Fibroblast of skin of left quadriceps (primary cell): ENCODE measurements at places on chromosomes 6 and 20.
A peak's percentile ranks its signal among the peaks of the same experiment; 100 is the strongest.

DNA sequence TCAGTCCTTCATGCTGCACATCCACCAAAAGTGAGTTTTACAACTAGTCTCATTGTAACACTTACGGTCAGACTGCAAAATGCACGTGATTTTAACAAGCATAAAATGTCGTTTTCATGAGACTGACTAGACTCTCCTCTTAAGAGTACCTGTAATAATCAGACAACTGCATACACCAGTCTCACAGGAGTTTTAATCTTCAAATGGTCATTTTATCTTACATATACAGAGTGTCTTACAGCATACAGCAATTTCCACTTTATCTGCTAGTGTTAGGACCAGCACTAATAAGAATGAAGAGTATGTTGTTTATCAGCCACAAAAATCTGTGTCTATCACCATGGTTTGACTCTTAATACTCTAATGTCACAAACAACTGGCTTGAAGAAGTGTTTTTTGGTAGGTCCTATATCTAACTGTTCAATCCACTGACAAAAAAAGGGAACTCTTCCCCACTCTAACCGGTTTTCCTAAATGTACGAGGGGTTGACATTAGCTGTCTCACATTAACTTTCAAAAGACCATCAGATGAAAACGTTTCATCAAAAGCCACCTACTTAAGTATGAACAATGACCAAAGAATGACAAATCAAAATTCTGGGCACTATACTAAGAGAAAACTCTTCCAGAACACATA, 1.5 kb upstream of the ASF1A start:
- DNase-seq = no peak

- no peak for DNase-seq
Measured at GRCh38 chr20:50532221-50532620, 22.0 kb downstream of the PTPN1 start.

- DNase-seq = no peak
Measured at GRCh38 chr20:37759052-37759553, 65.3 kb downstream of the CTNNBL1 start.

DNA sequence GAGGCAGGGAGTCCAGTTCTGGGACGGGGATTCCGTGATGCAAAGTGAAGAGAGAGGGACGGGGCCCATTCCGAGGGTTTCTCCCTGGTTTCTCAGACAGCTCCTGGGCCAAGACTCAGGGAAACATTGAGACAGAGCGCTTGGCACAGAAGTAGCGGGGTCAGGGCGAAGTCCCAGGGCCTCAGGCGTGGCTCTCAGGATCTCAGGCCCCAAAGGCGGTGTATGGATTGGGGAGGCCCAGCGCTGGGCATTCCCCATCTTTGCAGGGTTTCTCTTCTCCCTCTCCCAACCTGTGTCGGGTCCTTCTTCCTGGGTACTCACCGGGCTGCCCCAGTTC, 35.9 kb upstream of the HLA-G start:
- no peak for DNase-seq

- peak; percentile 86 for DNase-seq
Measured at GRCh38 chr6:73236144-73236750, 11.0 kb upstream of the KHDC1L start.

GRCh38 chr20:25992146-25992545, 295.5 kb upstream of the ZNF337 start:
- no peak for DNase-seq

DNA sequence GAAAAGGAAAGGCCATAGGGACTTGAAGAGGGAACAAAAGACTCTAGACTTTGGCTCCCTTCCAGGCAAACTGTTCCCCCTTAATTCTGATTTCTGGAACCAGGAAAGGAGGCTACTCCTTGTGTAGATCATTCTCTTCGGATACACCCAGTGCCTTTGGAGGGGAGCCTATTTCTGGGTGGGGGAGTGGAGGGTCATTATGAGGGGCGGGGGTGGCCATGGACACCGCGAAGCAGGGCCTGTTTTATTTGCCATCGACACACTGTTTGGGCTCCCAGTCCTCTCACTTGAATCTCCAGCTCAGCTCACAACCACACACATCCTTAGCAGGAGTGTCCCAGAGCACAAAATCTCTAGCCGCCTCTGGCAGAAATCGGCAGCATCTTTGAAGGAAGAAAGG, 132.3 kb downstream of the PXDC1 start:
- no peak for DNase-seq

DNA sequence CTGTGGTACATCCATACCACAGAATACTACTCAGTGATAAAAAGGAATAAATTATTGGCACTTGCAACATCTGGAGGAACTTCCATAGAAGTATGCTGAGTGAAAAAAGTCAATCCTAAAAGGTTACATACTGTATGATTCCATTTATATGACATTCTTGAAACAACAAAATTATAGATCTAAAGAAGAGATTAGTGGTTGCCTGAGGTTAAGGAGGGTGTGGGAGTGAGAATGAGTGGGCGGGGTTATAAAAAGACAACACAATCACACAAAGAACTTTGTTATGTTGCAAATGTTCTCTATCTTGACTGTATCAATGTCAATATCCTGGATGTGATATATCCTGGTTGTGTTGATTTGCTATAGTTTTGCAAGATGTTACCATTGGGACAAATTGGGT, 21.2 kb downstream of the SNRPB start:
- DNase-seq = no peak

DNA sequence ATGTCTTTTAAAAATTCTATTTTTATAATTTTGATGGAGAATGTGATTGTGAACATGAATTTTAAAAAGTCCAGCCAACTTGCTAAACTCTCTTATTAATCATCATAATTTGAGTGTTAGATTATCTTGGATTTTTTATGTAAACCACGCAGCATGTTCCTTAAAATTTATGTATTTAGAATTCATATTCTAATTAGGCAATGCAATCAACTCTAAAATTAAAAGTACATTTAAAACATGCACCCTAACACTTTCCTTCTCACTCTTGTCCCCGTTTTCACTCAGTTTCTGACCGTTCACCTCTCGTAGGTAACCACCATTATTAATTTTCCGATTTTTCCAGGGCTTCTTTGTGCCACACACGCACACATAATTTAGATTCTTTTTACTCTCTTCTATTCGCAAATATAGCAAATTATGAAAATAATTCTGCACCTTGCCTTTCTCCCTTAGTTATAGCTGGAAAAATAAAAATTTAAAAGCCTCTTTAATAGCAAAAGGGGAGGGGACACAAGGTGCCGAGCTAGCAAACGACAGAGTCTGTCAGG, 329 bp upstream of the ZKSCAN3 start:
- no peak for DNase-seq

DNA sequence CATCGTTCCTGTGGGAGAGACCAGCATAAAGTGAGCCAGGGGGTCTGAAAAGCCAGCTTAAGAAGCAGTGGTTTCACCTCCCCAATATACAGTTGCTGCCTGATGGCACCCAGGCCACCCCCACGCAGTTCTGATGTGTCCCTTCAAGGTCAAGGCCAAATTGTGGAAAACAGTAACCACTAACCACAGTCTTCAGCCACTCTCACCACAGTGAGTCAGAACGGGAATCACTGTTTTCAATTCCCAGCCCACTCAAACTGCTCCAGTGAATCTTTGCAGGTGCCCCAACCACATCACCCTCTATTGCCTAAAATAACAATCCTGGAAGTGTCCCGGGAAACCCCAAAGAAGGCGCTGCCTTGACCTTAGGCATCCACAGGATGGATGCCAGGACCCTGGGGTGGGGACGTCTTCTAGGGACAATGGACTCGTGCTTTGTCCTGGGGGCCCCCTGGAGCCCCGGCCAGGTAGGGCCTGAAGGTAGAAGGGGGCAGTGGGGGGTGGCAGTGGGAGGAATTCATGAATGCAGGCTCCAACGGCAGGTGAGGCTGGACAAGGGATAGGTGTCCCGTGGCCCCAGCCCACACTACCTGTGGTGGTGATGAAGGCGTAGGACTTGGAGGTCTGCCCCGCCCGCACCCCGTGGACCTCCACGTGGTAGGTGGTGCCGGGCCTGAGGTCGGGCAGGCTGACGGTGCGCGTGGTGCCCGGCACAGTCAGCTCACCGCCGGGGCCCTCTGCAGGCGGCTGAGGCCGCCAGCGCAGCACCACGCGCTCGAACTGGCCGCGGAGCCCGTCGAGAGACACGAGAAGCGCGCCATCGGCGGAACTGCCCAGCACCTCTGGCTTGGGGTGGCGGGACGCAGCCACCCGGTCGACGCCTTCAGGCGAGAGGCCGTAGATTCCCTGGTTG, 22.2 kb downstream of the TNXB start:
- peak; percentile 13 for DNase-seq

GRCh38 chr6:6003621-6004366, 2.9 kb downstream of the NRN1 start:
- no peak for DNase-seq

DNA sequence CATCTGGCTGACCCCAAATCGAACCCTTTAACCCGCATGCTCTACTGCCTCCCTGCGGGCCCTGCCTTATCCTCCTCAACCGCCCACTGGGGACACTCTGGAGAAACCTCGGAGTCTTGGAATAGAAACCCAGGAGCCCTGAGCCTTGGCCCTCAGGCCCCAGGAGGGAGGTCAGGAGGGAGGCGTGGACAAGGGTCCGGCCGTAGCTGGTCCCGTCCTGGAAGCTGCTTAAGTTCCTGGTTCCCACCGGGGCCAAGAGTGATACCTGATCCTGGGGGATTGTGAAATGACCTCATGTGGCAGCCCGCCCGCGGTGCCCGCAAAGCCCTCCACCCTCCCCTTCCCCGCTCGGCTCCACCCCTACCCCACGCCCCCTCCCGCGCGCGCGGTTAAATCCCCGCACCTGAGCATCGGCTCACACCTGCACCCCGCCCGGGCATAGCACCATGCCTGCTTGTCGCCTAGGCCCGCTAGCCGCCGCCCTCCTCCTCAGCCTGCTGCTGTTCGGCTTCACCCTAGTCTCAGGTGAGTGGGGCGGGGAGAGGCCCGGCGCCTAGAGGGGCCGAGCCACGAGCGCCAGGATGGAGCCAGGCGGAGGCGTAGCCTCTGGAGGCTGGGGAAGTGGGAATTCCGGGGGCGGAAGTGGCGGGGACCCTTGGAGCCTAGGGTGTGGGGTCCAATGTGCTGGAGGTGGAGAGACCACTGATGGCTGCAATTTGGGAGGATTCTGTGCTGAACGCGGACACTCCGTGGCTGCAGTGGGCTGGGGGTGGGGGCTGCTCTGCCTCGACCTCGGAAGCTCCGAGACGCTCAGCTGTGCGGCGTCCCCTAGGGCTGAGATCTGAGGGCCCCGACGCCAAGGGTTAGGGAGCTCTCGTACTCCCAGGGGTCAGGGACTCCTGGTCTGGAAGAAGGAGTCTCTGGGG, at the start of gene WFDC2:
TSS of gene WFDC2 (plus strand) at position 418 of the 926 bp plus-strand sequence. CDS start at position 447, 29 bp downstream.
- no peak for DNase-seq

DNA sequence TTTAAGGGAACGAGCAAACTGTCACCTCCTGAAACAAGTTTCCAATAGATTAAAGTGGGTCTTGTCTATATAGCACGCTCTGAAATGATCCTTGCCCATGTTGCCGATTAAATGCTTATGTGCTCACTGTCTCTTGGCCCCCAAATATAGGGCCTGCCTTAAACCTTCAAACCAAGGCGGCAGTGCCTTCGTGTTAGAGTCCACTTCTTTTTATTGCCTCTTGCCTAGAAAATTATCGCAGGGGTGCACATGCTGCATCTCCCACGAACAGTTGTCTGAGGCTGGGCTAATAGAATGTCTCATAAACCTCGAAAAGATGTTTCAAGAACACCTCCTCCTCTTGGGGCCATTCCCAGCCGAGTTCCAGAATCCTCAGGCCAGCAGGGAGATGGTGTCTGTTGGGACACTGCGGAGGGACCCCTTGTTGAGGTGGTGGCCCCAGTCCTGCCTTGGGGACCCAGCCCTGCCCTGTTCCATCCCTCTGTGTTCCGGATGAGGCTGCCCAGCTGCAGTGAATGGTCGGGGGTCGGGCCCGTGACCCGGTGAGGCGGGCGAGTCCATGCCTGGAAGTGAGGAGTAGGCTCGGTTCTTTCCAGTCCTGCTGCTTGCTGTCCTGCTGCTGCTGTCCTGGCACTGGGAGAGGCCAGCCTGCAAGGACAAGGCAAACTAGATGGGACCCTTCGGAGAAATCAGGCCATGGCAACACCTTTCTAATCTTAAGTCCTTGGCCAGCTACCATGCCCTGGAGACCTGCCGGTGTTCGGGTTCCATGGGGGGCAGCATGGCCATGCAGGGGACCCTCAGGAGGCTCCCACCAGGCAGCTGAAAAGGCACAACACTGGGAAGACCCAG, 34.7 kb upstream of the SLCO4A1 start:
- DNase-seq = no peak

- DNase-seq = no peak
Measured at GRCh38 chr20:38844963-38845362, 39.5 kb downstream of the PPP1R16B start.

DNA sequence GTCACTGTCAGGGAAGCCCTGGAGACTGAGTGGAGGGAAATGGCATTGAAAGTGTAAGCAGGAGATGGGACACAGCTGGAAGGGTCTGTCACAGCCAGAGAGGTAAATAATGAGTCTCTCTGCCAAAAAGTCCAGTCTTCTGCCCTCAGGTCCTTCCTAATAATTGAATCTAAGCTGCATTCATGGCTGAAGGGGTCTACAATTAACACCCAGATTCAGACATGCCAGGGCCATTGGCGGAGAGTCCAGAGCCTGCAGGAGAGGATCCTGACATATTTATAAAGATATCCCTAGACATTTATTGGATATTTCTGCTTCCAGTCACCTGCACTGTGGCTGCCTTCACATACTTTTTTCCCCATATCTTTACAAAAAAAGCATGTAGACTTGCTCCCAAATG, 89.0 kb downstream of the LRFN2 start:
- DNase-seq = no peak

GRCh38 chr20:16020971-16021370, 552.3 kb downstream of the KIF16B start:
- no peak for DNase-seq

DNA sequence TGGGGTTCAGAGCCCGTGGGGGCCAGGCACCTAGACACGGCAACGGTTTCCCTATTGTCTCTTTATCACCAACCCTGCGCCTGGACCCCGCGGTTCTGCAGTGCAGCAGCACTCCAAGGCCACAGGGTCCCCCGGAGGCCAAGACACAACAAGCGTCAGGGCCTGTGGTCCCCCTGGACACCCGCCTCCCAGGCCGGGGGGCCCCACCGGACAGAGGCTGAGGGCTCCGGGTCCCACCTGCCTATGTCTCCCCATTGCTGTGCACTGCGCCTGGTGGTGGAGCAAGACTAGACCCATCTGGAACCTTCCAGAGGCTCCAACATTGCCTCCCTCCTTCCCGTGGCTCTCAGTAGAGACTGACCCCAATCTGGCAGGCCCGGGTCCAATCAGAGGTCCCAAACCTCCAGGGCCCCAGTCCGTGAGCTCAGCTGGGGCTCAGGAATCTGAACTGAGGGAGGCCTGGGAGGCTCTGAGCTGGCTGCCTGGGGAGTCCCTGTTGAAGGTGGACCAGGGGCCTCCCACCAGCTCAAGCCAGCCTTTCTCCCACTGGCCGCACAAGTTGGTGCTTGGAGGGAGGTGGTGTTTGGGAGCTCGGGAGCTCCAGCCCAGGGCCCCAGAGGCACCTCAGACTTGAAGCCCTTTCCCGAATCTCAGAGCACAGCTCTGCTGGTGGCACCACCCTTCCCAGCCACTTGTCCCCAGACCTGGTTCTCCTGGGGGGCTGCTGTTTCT, 8.8 kb downstream of the GATA5 start:
- DNase-seq = no peak

DNA sequence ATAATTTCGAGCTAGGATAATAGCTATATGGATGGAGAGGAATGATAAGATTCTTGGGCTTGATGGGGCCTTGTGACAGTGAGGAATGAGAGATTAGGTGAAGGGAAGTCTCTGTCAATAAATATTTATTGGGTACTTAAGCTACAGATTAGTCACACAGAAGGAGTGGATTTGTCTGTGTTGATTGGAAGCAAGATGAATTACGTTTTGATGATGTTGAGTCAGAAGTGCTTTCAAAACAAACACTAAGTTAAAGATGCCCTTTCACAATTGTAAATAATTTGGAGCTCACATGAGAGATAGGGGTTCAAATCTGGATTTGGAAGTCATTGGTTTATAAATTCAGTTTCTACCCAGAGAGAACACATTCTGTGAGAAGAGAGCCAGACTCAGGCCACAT, 834.2 kb downstream of the KIF16B start:
- no peak for DNase-seq
